LNCaP clone FGC (cell line): ENCODE measurements at places on chromosomes 7 and 10.

- DNase-seq, result no peak
These were observed 288.9 kb downstream of the PARD3 start for GRCh38 chr10:34526186-34526585.

- DNase-seq, result no peak
These were observed 161.0 kb downstream of the TEX36 start for GRCh38 chr10:125521721-125522680.

DNA sequence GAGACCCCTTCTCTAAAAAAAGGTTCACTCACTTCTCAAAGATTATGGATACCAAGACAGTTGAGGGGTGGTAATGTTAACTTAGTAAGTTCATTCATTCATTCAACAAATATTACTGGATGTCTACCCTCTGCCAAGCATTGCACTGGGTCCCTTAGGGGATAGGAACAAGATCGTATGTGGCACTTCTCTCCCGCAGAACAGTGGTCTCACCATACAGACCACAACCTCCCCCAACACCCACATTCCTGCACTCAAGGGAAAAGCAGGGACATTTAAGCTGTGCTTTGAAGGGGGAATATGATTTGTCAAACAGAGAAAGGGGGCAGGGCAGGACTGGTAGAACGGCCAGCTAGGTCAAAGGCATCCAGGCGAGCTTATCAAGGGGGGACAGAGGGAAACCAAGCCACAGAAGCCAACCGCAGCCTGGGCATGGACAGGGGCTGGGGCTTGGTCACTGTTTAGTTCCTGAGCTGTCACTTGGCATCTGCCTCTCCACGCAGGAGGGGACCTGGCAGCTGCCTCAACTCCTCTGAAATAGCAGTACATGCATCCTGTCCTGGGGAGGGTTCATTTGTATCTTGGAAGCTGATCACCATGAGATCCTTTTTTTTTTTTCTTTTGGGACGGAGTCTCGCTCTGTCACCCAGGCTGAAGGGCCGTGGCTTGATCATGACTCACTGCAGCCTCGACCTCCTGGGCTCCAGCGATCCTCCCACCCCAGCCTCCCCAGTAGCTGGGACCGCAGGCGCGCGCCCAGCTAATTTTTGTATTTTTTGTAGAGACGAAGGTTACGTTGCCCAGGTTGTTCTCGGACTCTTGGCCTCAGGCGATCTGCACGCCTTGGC is 949 bp upstream of the CLIP2 start:
- no peak for DNase-seq

- peak; percentile 83 for DNase-seq
These were observed 507 bp upstream of the INPP5A start for GRCh38 chr10:132536877-132537683.

- DNase-seq, result no peak
These were observed 417.6 kb upstream of the C7orf33 start for GRCh38 chr7:148172920-148173319.

DNA sequence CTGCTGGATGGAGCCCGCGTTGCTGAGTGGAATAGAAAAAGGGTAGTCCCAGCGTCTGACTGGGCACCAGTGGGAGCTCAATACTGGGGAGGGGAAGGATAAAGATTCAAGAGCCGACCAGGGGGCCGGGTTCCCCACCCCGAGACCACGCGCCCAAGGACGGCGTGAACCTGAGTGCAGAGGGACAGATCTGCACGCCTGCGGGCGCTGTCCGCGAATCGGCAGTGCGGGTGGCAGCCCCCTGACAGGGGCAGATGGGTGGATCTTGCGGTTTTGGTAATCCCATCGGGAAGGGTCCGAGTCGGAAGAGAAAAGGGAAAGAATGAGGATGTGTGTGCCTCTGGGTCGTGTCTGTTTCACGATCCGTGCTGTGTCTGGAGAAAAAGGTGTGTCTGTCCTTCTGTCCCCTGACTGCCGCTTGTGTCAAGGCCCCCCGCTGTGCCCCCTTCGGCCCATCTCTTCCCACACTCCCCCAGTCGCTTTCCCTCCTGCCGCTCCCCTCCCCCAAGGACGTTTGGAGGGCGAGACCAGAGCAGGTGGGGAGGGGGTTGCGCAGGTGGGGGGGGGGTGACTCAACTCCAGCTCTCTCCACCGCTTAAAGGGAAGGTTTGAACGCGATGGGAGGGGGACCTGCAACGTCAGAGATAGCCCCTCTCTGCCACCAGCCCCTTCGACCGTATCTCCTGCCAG is 734 bp upstream of the VGF start:
- DNase-seq, result no peak

GRCh38 chr7:43618073-43618472 is 35.2 kb downstream of the STK17A start:
- no peak for DNase-seq

DNA sequence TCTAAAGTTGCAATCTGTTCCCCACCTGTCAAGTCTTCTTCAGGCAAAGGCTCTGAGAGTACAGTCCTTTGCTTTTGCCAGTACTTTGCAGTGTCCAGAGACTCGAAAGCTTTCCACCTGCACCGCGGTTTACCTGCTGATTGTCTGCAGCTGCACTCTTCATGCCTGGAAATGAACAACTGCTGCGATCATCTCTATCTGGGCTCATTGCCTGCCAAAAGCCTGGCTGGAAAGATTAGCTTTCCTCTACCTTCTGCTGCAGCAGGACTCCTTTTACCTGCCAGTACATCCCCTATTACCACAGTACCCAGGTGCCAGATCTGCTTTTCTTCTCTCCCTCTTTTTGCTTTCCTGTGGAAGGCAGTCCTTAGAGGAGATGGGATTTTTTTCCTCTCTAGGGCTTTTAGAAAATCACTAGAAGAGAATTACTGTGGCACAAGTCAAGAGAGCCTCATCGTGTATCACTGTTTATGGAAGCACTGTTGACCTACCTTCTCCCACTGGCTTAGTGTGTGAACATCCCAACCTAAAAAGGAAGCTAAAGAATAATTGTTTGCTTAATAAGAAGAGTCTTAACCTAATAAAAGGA is 2.2 kb downstream of the STRIP2 start:
- DNase-seq, result peak; percentile 52
